ENCODE measurements at places on chromosomes 7 and 10. TPM values are rescaled to one million over a fixed set of nuclear protein-coding genes. Genes with fewer than 3 reads are reported as not detected.
A peak's percentile ranks its signal among the peaks of the same experiment; 100 is the strongest.

MALRD1 gene
- 0.64 TPM for polyA plus RNA-seq

LHFPL3 gene
- polyA plus RNA-seq, result not detected

KIAA1549 gene
- 1.5 TPM for polyA plus RNA-seq

ATOH7 gene
- polyA plus RNA-seq, result 0.08 TPM

CLCN1 gene
- not detected for polyA plus RNA-seq

MYL10 gene
- not detected for polyA plus RNA-seq

OR9A2 gene
- not detected for polyA plus RNA-seq

MYH16 gene
- polyA plus RNA-seq, result not detected

KNDC1 gene
- polyA plus RNA-seq, result 0.11 TPM

DNA sequence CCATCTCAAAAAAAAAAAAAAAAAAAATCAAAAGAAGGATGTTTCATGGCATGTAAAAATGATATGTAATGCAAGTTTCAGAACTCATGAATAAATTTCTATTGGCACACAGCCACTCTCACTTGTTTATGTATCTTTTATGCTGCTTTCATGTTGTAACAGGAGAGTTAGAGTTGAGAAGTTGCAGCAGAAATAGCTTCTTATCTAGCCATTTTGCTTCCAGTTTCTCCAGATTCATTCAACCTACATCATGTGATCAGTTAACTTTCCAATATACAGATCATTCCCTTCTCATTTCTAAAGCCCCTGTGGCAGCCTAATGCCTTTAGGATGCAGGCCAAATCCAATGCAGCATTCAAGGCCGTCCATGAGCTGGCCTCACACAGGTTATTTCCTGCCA lies 30.4 kb downstream of the ZNF786 start:
- H3K36me3 ChIP-seq, result no peaks in the 10 kb centered on the region
- H3K4me1 ChIP-seq, result no peaks in the 10 kb centered on the region
- H3K27ac ChIP-seq, result no peak overlapping the region
- DNase-seq, result peak; percentile 6
- no peaks in the 10 kb centered on the region for H3K27me3 ChIP-seq

DNA sequence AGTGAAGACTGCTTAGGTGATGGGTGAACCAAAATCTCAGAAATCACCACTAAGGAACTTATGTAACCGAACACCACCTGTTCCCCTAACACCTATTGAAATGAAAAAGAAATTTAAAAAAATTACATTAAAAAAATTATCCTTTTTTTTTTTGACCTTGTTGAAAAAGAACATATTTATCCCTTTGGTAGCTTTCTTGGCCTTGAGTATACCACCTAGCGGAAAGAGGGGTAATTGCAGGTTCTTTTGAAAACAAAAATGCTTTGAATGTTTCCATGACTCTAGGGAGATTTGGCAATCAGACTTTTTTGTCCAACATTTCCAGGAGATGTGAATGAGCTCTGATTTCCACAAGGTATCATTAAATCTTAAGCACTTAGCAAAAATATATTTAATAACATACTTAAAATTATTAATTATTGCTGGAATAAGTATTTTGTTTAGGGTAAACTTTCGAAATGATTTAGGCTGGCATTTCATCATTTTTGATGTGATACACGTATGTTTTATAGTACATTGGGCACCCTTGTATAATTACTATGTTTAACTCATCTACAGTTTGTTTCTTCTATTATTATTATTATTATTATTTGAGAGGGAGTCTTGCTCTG lies 47.0 kb upstream of the ELMO1 start:
- H3K27ac ChIP-seq, result no peak overlapping the region
- H3K4me1 ChIP-seq, result no peaks in the 10 kb centered on the region
- DNase-seq, result peak; percentile 58
- H3K27me3 ChIP-seq, result no peaks in the 10 kb centered on the region
- H3K36me3 ChIP-seq, result no peaks in the 10 kb centered on the region

GRCh38 chr7:47400741-47401206 lies 181.1 kb downstream of the TNS3 start:
- no peak for DNase-seq
- H3K4me1 ChIP-seq, result no peaks in the 10 kb centered on the region
- no peak overlapping the region for H3K27ac ChIP-seq
- peaks cover 7% of the 10 kb centered on the region for H3K36me3 ChIP-seq
- H3K27me3 ChIP-seq, result no peaks in the 10 kb centered on the region

GRCh38 chr7:93715234-93715633 lies 140.7 kb upstream of the CALCR start:
- no peak overlapping the region for H3K4me3 ChIP-seq
- H3K4me1 ChIP-seq, result no peaks in the 10 kb centered on the region
- no peaks in the 10 kb centered on the region for H3K36me3 ChIP-seq
- no peak overlapping the region for H3K27ac ChIP-seq
- H3K27me3 ChIP-seq, result no peaks in the 10 kb centered on the region

- no peak for DNase-seq
- H3K4me1 ChIP-seq, result no peaks in the 10 kb centered on the region
- H3K4me3 ChIP-seq, result no peak overlapping the region
- H3K36me3 ChIP-seq, result no peaks in the 10 kb centered on the region
- H3K27me3 ChIP-seq, result no peaks in the 10 kb centered on the region
Observed at GRCh38 chr7:83394776-83395175, 232.1 kb upstream of the PCLO start.

DNA sequence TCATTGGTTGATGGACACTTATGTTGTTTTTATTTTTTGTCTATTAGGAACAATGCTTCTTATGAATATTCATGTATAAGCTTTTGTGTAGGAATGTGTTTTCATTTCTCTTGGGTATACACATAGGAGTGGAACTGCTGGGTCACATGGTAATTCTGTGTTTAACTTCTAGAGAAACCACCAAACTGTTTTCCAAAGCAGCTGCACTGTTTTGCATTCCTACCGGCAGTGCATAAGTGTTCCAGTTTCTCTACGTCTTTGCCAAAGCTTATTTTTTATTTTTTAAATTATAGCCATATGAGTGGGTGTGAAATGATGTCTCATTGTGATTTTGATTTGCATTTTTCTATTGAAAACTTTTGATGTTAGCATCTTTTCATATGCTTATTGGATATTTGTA lies 51.3 kb downstream of the ADK start:
- H3K27me3 ChIP-seq, result no peaks in the 10 kb centered on the region
- no peak overlapping the region for H3K27ac ChIP-seq

DNA sequence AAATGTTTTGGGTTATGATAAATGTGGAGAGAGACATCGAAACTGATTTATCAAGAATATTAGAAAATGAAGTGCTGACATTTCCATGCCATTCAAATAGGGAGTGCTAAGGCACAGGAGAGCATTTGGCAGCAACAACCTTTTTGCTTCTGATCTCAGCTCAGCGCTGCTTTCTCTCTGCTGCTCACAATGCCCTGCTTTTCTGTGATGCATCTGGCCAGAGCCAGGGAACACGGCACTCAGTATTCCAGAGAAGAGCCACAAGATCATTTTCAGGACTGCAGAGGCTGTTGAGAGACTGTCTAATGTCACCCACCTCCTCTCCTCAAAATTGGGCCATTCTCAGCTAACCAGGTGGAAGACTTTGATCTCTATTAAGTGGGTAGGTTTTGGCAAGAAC lies 28.1 kb downstream of the INSYN2A start:
- no peaks in the 10 kb centered on the region for H3K27me3 ChIP-seq
- H3K4me3 ChIP-seq, result no peak overlapping the region
- DNase-seq, result no peak

GRCh38 chr7:98569691-98570337 lies 47.3 kb upstream of the NPTX2 start:
- H3K27me3 ChIP-seq, result no peaks in the 10 kb centered on the region
- H3K4me3 ChIP-seq, result no peak overlapping the region
- DNase-seq, result no peak
- H3K27ac ChIP-seq, result no peak overlapping the region

GRCh38 chr7:28423918-28424514 lies 11.7 kb downstream of the CREB5 start:
- H3K36me3 ChIP-seq, result no peaks in the 10 kb centered on the region
- H3K27me3 ChIP-seq, result no peaks in the 10 kb centered on the region
- H3K4me1 ChIP-seq, result no peaks in the 10 kb centered on the region
- no peak overlapping the region for H3K27ac ChIP-seq
- H3K4me3 ChIP-seq, result no peak overlapping the region
- no peak for DNase-seq

- no peaks in the 10 kb centered on the region for H3K27me3 ChIP-seq
- no peak overlapping the region for H3K4me3 ChIP-seq
- no peak overlapping the region for H3K27ac ChIP-seq
Observed at GRCh38 chr10:47181052-47181849, 118.7 kb upstream of the GDF10 start.

DNA sequence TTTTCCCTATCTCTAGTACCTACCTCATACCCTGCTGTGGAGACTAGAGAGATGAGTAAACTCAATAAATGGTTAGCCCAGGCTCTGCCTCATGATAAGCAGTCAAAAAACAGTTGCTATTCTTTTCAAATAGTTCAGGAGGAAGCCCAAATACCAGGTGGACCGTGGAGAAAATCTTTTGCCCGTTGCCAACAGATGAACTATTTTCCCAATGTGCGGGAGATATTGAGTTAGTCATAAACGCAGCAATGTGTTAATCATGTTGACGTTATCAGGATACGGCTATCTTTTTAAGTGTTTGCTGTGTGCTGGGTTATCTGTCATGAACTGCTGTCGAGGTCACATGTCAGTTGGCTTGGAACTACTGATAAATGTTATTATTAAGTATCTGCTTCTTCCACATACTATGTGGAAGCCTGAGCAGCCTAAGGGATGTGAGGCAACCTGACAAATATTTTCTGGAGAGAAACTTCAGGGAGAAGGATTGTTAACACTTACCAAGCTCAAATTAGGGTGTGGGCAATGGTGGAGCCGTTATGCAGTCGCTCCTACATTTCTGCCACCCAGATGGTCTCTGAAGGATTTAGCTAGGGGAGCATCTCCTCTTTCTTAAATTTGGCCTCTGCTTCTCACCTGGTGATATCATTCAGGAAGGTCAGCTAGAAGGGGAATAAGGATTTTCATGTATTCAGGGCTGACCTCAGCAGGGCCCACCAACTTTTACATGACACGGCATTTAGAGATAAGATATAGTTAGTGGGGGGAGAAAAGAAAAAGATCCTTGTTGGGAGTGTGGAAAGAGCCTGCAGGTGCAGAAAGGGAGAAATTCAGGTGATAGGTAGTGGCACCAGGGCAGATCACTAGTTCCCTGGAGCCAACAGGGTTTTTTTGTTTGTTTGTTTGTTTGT lies 33.5 kb upstream of the SLC26A3 start:
- H3K4me3 ChIP-seq, result no peak overlapping the region
- H3K4me1 ChIP-seq, result no peaks in the 10 kb centered on the region
- H3K27ac ChIP-seq, result no peak overlapping the region
- DNase-seq, result peak; percentile 12
- peaks cover 5% of the 10 kb centered on the region for H3K27me3 ChIP-seq

DNA sequence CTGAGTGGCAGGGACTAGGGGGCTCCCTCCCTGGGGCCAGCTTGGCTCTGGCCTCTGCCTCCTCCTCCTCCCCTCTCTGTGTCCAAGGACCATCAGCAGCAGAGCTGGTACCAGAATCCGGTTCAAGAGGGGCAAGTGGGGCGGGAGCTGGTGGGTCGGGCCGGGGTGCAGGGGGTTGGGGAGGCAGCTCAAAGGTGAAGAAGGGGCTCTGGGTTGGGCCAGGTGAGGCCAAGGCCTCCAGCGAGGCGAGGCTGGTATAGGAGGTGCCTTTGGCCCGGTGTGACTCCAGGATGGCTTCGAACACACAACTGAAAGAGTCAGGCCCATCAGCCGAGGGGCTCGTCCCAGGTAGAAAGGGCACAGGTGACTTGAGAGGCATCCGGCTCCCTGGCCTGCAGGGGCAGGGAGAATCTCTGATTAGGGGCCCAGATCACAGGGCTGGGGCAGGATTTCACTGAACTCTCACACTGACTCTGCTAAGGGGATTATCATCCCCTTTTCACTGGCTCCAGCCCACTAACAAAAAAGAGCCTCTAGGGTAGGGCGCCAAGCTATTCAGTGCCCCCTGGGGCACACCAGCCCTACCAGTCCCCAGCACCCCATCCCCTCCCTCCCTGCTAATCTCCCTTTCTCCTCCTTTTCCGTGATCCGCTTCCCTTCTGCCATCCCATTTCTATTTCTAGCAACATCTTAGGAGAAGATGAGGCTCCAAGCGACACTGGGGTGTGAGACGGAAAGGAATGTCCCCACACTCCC lies 4.6 kb downstream of the PSD start:
- no peak overlapping the region for H3K27ac ChIP-seq
- H3K27me3 ChIP-seq, result peaks cover 65% of the 10 kb centered on the region
- no peaks in the 10 kb centered on the region for H3K36me3 ChIP-seq
- H3K4me3 ChIP-seq, result no peak overlapping the region
- DNase-seq, result no peak

GRCh38 chr10:33337326-33337957 lies 3.0 kb upstream of the NRP1 start:
- no peaks in the 10 kb centered on the region for H3K36me3 ChIP-seq
- peak overlapping the region; percentile 77 for H3K4me3 ChIP-seq
- H3K27ac ChIP-seq, result peak overlapping the region; percentile 90
- peaks cover 19% of the 10 kb centered on the region for H3K4me1 ChIP-seq
- DNase-seq, result peak; percentile 86

- H3K27me3 ChIP-seq, result peaks cover 51% of the 10 kb centered on the region
- no peak overlapping the region for H3K27ac ChIP-seq
- H3K4me3 ChIP-seq, result no peak overlapping the region
- no peaks in the 10 kb centered on the region for H3K4me1 ChIP-seq
Observed at GRCh38 chr10:117167346-117167788, 29.3 kb upstream of the VAX1 start.

DNA sequence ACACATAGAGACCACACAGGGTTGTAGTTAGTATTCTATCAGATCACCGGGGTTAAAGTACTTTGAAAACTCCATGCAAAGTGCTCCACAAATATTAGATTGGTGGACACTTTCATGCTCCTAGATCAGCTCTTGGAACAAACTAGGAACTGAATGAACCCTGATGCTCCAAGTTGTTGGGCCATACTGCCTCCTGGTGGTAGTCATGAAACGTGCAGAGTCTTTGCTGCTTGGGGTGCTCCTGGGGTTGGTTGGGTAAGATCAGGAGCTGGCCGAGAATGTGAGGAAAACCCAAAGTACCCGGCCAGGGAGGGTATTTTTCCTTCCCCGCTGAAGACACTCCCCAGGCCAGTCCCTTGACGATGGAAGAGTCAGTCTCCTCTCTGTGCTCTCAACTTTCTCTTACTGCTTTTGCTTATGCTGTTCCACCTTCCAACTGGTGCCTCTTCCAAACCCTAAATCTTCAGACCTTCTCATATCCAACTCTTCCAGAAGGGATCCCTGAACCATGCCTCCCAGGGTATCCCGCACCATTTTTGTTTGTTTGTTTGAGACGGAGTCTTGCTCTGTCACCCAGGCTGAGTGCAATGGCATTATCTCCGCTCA lies 918 bp upstream of the RPEL1 start:
- H3K27me3 ChIP-seq, result no peaks in the 10 kb centered on the region
- no peak overlapping the region for H3K27ac ChIP-seq
- no peak overlapping the region for H3K4me3 ChIP-seq
- H3K36me3 ChIP-seq, result no peaks in the 10 kb centered on the region
- peaks cover 2% of the 10 kb centered on the region for H3K4me1 ChIP-seq
- peak; percentile 85 for DNase-seq

DNA sequence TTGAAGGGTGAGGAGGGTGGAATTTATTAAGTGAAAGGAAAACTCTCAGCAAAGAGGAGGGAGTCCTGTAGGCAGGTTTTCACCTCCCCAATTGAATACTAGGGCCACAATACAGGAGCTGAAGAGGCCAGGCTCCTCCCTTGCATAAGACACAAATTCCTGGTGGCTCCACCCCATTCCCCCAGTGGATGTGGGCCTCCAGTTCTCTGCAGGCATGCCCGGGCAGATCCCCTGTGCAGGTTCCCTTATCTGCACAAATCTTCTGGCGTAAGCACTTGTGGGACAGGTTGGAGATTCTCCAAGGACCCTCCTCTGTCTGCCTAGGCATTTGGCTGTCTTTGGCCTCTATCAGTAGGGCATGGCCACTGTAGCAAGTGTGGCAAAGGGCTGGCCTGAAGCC lies 847.1 kb upstream of the MBL2 start:
- DNase-seq, result peak; percentile 19
- no peaks in the 10 kb centered on the region for H3K4me1 ChIP-seq
- H3K4me3 ChIP-seq, result no peak overlapping the region
